ENCODE measurements at places on chromosomes 2 and 18. TPM values are rescaled to one million over a fixed set of nuclear protein-coding genes. Genes with fewer than 3 reads are reported as not detected.

Gene IL1F10
- polyA plus RNA-seq, result not detected

Gene SNTG2
- polyA plus RNA-seq, result 3.3 TPM

Gene IL1RL1
- polyA plus RNA-seq, result 0.11 TPM

Gene MALL
- polyA plus RNA-seq, result 13.4 TPM

Gene GPR75
- polyA plus RNA-seq, result 2.5 TPM

Gene INHBB
- not detected for polyA plus RNA-seq

Gene FAM110C
- polyA plus RNA-seq, result 13.4 TPM

Gene GRP
- polyA plus RNA-seq, result not detected

Gene ADGRF3
- 3.0 TPM for polyA plus RNA-seq

DNA sequence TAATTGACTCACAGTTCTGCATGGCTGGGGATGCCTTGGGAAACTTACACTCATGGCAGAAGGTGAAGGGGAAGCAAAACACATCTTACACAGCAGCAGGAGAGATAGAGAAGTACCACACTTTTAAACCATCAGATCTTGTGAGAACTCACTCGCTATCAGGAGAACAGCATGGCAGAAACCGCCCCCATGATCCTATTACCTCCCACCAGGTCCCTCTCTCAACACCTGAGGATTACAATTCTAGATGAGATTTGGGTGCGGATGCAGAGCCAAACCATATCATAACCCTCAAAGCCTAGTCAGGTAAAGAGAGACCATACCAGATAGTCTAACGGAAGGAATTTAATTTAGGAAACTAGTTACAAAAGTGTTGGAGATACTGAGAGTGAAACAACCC, 182.6 kb upstream of the ACVR2A start:
- no peak for DNase-seq

DNA sequence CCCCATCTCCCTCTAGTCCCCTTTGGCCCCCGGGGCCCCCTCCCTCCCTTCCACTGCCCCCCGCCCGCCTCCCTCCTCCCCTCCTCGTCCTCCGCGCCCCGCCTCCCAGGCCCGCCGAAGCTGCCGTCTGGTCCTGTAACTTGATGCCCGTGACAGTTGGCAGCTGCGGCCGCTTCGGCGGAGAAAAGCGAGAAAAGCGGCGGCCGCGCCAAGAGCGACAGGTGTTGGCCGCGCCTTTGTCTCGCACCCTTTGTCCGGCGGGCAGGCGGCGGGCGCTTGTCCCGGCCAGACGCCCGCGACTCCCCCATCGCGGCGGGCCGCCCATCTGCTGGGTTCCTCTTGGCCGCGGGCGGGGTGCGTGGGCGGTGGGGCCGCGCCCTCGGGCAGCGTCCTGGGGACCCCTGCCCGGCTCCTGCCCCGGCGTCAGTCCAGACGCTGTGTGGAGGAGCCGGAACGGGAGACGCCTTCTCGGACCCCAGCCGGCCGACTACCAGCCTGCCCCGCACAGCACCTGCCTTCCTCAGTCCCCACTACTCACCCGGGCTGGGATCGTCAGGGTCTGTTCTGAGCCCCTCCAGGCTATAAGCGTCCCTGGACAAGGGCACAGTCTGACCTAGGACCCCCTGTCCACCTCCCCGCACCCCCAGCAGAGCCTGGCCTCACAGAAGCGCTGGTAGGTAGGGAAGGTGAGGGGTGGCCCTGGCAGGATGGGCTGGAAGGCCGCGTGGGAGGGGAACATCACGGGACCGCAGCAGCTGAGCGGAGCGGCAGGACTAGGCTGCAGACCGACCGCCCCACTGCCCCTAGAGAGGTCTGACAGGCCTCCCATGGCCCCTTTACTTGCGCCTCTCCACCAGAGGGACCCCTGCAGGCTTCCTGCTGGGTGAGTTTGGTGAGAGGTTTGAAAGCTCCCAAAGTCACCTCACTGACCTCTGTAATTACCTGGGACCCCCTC, 1.2 kb upstream of the HES6 start:
- DNase-seq, result no peak

GRCh38 chr2:151781642-151782041, 46.6 kb downstream of the ARL5A start:
- no peak for DNase-seq

DNA sequence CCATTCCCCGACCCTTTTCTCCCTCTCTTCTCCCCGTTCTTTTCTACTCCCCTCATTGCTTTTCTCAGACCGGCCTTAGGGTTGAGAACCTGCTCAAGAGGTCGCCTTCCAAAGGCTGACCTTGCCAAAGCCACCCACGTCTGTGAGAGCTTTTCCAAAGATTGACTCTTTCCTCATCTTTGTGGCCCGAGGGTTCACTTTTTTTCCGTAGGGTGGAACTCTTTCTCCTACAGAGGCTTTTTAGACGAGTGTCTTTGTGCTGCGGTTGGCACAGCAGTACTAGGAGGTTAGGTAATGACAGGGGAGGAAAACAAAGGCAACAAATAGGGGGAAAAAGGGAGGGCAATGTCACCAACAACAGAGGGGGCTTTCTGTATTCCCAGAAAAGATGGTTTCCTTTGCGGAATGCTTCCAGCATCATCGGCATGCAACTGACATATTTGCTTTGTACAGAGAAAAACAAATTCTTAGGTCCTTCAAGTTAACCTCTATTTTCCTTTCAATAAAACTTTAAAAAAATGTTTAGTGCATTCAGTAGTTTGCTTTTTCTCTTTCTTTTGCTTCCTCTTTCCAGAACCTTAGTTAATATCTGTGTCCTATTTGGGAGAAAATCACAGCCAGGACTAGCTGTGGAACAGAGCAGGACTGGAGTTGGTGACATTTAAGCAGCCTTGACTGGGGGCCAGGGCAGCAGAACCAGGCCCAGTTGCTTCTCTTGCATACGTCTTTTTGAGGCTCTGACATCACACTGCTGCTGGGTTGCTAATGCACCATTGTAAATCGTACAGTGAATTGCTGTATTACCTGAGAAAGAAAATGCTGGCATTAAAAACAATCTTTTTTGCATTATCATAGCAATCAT, 188.1 kb upstream of the FANCL start:
- DNase-seq, result peak; percentile 11

DNA sequence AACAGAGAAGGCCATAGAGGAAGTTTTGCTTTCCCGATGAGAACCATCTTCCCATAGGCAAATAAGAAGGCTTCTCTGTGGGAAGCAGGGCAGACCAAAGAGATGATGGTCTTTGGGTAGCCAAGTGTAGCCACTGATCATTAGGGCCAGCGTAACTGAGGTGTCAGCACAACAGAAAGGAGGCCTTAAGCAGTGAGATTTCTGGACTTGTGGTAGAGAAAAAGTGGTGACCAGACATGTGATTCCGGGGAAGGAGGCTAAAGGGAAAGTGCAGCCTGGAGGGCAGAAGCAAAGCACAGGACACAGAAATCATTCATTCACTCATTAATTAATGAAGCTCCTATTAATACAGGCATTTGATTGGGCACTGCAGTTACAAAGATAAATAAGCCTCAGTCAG, 15.4 kb downstream of the EVA1A start:
- DNase-seq, result no peak

DNA sequence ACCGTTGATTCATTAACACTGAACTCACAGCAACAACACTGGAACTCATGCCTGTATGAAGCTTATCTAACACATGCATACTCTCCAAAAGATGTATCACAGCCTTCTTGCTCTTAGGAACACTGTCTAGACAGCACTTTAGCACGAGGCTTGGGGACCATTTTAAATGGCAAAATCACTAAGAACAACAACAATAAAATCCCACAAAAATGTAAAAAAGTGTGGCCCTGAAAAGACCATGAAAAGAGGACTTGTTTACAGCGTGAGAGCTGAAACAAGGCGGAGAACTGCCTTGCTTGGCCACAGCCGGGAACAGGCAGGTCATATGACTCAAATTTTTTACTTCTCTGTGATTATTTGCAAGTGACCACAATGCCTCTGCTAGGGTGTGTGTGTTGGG, 48.1 kb downstream of the CHN1 start:
- no peak for DNase-seq

GRCh38 chr2:54673501-54673998, 49.9 kb upstream of the EML6 start:
- no peak for DNase-seq

DNA sequence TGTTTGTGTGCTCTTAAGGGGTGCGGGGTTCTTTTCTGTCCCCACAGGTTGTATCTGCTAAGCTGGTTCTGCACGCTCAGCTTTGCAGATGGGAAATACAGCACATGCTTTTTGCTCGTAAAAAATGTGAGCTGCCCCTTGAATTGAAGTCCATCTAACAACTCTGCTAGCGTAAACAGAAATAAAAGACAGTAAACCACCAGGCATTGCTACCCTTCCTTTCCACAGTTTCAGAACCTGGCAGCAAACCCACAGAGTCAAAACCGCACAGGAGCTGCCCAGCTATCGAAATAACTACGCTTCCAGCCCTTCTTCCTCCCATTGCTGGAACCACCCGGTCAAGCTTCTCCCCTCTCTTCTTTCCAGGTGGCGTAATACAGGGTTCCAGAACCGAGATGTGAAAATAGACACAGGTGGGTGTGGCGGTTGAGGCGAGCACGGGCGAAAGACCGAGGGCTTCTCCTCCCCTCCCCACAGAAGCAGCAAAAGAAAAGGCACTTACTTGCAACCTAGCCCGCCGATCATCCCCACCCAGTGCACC, 479 bp downstream of the SCN9A start:
- no peak for DNase-seq

DNA sequence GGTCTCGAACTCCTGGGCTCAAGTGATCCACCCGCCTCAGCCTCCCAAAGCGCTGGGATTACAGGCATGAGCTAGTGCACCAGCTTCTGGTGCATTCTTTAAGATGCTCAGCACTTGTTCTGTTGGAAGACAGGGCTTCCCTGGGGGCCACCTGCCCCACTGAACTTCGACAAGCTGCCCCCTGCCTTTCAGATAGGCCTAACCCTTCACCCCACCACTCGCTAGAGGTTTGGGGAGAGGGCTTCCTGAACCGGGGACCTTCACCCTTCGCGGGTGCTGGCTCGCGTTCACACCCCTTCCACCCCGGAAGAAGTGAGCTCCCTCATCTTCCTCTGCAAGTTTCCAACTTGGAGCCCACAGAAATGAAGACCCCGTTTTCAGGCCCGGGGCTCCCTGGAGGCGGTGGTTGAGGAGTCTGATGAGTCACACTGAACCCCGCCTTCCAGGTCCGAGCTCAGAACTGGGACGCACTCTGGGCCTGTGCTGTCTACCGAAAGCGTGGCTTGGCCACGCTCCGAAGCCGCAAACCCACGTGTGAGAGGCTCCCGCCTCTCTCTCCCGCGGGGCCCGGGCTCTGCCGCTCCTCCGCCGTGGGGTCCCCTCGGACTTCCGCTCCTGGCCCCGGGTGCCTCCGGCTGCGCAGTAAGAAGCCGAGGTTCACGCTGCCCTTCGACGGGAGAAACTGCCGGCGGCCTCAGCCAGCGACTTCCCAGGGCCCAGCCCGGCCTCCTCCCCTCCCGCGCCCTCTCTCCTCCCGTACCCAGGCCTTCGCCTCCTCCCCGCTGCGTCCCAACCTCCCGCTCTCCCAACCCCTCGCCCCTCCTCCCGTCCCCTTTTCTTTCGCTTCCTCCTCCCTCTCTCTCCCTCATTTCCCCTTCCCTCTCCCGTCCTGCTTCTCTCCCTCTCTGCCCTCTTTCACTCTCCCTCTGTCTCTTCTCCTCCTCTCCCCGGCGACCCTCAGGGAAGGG, 47.5 kb upstream of the SP3 start:
- no peak for DNase-seq

- no peak for DNase-seq
These were observed 16.4 kb downstream of the NLRC4 start for GRCh38 chr2:32248299-32248698.

DNA sequence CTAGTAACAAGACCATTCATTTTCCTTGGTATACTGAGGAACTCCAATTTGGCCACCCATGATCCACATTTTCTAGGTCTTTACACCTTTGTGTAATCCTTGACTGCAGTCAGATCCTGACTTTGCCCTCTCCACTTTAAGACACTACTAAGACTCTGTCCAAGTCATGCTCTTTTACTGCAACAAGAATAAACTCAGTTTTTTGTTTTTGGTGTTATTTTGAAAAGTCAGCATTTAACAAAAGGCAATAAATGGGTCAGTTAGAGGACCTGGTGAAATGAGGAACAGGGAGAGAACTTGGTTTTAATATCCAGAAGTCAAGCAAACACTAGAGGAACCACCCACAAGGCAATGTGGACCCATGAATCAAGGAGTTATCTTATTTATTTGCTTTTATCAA, 252.2 kb upstream of the RBBP8 start:
- DNase-seq, result no peak

DNA sequence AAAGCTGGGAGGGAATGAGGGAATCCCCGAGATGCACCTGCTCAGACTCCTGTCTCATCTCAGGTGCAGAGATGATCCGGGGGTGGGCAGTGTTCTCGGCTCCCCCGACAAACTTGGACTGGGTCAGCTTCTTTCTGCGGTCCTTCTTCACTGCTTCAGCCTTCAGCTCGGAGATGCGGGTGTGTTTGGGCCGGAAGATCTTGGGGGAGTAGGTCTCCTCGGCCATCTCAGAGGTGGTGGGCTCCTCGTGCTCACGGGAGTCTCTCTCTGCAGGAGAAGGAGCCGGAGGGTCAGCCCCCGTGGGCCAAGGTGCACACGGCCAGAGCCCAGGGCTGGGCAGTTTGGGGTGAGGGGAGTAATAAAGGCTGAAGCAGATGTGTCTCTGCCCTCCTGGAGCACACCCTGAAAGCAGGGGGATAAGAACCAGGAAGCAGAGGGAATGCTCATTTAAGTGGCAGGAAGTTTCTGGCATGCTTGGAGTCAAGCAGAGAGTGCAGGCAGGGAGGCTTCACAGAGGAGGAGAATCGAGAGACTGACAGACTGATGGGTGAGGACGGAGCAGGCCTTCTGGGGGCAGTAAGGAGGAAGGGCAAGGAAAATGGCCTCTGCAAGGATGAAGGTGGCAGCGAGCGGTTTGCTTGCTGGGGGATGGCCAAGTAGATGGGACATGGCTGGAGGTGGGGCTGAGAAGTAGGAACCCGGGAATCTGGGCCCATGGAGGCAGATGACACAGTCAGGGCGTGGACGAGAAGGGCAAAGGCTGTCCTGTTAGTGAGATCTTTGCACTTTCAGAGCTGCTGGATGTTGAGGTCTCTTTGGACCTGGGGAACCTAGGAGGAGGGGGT, 16.3 kb downstream of the IGFBP5 start:
- no peak for DNase-seq

GRCh38 chr2:241110607-241111439, 8.7 kb upstream of the MTERF4 start:
- no peak for DNase-seq

GRCh38 chr2:176111309-176111663, 4.2 kb downstream of the HOXD11 start:
- peak; percentile 86 for DNase-seq

- DNase-seq, result no peak
These were observed 25.1 kb upstream of the GPR17 start for GRCh38 chr2:127620866-127621265.

DNA sequence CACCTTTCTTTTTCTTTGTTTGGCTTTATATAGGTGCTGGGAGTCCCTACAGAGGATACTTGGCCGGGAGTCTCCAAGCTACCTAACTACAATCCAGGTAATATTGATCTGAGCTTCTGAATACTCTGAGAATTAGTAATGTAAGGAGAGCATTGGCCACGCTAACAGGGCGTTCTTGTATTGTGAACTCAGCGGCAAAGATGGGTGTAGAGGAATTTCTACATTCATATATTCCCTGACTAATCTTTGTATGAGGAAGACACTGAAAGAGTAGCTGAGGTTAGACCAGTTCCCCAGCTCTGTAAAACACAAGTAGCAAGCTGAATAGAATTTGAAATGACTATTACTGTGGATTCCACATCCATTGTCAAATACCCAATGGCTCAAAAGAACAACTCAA, 48.5 kb downstream of the CDK15 start:
- no peak for DNase-seq

Data from renal cortex interstitium (tissue), 15 donors.